Sigmoid colon (tissue), 7 donors: ENCODE measurements at places on chromosomes 16 and 17. TPM values are rescaled to one million over a fixed set of nuclear protein-coding genes. Genes with fewer than 3 reads are reported as not detected.

- no peak for DNase-seq
These were observed 10.3 kb upstream of the CD79B start for GRCh38 chr17:63942309-63942985.

Gene CAPNS2
- total RNA-seq, result not detected

DNA sequence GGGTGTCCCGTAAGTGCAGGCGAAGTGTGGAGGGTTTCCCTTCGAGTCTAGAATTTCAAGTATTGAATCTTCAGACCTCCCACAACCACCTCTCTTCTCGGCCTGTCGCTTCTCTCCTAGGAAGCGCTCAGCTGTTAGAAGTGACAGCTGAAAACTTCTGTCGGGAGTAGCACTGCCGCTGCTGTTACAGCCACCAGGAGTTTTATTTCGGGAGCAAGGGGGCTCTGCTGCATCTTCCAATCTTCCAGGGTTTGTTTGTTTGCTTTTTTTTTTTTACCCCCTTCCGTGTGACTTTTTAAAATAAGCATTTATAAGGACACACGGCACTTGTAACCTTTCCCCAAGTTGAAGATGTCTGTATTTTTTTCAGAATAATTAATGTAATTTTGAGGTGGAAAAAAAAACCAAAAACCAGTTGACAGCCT lies 767 bp downstream of the RPS6KB1 start:
- DNase-seq, result no peak

Gene CMTM2
- total RNA-seq, result not detected

DNA sequence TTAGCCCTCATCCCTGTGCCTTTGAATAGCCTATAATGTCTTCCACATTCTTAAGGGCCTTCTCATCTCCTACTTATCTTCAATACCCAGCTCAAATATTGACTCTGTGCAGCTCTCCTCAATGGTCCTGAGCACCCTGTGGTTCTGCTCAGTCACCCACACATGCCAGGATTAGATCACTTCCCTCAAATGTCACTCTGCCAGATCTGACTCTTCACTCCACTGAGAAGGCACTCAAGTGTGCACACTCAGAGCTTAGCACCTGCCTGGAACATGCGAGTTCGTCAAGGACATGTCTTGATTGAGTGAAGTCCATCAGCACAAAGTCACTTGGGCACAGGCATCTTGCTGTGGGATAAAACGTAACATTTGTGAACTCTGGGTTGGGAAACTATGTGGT lies 404.8 kb downstream of the CDH13 start:
- no peak for DNase-seq

GRCh38 chr17:48027322-48027981 lies 10.1 kb downstream of the COPZ2 start:
- DNase-seq, result no peak

Gene TMEM100
- 9.0 TPM for total RNA-seq

GRCh38 chr16:21656795-21657768 lies 4.7 kb upstream of the IGSF6 start:
- DNase-seq, result no peak

Gene CCL4
- 1.1 TPM for total RNA-seq

- no peak for DNase-seq
These were observed 141.1 kb downstream of the GSG1L start for GRCh38 chr16:27922433-27922832.

Gene SLC52A1
- total RNA-seq, result not detected

GRCh38 chr17:21330436-21331160 lies 45.6 kb upstream of the KCNJ12 start:
- peak; percentile 54 for DNase-seq

GRCh38 chr17:3602499-3602898 lies 6.7 kb downstream of the TRPV1 start:
- DNase-seq, result no peak

GRCh38 chr16:70250748-70251628 lies 752 bp downstream of the EXOSC6 start:
- no peak for DNase-seq

GRCh38 chr16:10930755-10931093 lies 11.5 kb downstream of the DEXI start:
- DNase-seq, result no peak

GRCh38 chr16:10984509-10984908 lies 40.1 kb downstream of the CLEC16A start:
- no peak for DNase-seq

- DNase-seq, result peak; percentile 73
These were observed 113.3 kb downstream of the VPS53 start for GRCh38 chr17:601244-601925.

Gene KRT33A
- total RNA-seq, result not detected

Gene SPIRE2
- total RNA-seq, result 1.8 TPM

Gene EME2
- total RNA-seq, result 9.3 TPM

Gene SMTNL2
- 1.4 TPM for total RNA-seq

DNA sequence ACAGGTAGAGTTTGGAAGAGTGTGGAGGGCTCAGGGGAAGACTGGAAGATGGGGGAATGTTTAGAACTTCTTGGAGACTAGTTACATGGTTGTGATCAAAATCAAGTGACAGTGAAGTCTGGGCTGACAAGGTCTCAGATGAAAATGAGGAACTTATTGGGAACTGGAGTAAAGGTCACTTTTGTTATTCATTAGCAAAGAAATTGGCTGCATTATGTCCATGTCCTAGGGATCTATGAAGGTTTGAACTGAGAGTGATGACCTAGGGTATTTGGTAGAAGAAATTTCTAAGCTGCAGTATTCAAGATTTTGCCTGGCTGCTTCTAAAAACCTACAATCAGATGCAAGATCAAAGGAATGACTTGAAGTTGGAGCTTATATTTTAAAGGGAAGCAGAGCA lies 747.1 kb downstream of the KCNJ2 start:
- no peak for DNase-seq

DNA sequence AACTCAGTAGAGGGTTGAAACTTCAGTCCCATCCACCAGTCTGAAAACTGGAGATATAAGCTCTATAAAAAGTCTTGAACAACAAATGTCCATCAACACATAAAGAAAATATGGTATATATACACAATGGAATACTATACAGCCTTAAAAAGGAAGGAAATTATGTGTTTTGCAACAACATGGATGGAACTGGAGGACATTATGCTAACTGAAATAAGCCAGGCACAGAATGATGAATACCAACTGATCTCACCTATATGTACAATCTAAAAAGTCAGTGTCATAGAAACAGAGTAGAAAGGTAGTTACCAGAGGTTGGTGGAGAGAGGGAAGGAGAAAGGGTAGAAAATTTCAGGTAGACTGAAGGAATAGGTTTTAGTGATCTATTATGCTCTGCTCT lies 438.1 kb downstream of the CA10 start:
- DNase-seq, result no peak

DNA sequence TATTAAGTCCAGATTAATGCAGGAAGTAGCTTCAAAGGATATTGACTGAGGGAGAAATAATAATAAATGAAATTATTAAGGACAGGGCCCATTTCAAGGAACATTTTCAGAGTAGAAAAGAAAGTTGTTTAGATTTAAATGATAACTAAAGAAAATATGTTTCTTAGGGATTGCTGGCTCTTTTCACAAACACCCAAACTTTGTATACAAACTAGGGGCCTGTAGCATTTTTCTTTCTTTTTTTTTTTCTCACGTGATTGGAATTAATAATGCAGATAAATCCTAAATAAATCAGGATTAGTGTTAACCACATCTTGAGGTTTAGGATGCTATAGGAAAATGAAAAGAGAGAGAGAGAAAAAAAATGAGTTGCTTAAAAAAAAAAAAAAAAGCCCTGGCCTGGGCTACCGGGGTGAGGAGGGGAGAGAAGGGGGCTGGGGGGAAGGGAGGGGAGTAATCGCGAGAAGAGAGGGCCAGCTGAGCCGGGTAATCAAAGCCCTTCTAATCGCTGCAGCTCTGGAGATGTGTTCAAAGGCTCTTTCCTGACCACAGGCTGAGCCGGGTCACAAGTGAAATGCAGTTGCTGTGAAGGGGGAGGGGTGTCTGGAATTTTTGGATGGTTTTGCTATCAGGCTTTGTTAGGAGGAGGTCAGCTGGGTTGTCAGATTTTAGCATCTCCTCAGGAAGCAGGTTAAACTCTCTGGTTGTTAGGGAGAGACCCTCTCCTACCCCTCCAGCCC lies 104.6 kb upstream of the ZFHX3 start:
- DNase-seq, result no peak

DNA sequence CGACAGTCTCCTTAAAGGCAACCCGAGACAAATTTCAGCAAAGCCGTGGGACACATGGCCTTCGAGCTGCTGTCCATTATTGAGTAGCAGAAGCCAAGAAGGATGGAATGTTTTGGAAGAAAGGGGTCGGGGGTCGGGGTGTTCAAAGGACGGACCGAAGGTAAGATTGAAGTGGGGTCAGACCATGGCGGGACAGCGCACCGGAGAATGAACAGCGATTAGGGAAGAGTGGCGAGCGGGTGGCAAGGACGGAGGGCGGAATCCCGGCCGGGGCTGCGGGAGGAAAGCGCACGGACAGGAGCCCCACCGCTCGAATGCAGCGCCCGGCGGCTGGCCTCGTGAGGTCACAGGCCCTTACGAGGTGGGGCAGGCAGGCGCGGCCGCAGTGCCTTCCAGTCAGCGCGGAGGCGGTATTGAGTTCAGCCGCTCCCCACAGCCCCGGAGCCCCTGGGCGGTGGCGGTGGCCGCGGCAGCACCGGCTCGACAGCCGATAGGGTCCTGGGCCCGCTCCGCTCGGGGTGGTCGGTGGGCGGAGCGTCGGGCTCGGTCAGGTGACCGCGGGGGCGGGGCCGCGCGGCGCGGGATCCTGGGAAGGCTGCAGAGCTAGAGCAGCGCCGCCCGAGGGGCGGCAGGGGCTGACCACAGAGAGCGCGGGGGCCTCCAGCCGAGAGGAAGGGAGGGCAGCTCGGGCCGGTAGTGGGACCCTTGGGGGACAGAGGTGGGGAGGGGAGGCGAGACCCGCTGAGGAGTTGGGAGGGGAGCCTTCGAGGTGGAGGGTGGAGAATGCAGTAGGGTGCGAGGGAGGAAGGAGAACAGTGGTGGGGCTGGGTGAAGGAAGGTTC lies at the start of gene EFCAB13:
EFCAB13 (plus strand) TSS at position 574 of the 842 bp plus-strand sequence. CDS start 4,399 bp downstream, outside the sequence.
- DNase-seq, result peak; percentile 95

GRCh38 chr17:45376171-45377005 lies 56.3 kb downstream of the ARHGAP27 start:
- no peak for DNase-seq

DNA sequence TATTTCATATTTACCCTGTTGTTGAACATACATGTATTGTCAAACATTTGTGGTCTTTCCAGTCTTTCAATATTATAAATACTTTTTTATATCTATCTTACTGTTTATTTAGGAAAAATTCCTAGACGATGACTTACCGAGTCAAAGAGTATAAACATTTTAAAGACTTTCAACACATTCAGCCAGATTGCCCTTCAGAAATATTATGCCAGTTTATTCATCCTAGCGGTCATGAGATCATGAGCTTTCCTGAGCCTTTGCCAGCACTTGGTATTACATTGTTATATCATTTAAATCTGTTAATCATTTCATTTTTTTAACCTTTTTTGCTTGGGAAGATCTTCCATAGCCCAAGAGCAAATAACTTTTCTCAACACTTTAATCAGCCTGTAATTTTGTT lies 197.4 kb downstream of the SPECC1 start:
- no peak for DNase-seq

- peak; percentile 75 for DNase-seq
These were observed 11.8 kb downstream of the SYT17 start for GRCh38 chr16:19179546-19180490.
